ENCODE measurements at places on chromosomes 12 and 14.

DNA sequence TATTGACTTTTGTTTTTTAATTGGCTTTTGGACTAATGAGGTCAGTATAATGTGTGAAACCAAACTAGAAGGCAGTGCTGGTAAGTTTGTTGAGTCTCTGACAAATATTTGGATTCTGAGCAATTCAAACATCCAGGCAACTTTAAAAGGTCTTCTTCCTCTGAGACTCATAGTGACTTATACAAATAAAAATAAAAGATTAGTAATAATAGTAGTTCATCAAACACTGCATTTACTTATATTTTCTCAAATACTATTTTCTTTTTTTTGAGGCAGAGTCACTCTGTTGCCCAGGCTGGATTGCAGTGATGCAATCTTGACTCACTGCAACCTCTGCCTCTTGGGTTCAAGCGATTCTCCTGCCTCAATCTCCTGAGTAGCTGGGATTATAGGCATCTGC is 337.9 kb downstream of the DAD1 start:
- DNase-seq = no peak

GRCh38 chr14:91953170-91953985 is 5.9 kb upstream of the FBLN5 start:
- DNase-seq = no peak

DNA sequence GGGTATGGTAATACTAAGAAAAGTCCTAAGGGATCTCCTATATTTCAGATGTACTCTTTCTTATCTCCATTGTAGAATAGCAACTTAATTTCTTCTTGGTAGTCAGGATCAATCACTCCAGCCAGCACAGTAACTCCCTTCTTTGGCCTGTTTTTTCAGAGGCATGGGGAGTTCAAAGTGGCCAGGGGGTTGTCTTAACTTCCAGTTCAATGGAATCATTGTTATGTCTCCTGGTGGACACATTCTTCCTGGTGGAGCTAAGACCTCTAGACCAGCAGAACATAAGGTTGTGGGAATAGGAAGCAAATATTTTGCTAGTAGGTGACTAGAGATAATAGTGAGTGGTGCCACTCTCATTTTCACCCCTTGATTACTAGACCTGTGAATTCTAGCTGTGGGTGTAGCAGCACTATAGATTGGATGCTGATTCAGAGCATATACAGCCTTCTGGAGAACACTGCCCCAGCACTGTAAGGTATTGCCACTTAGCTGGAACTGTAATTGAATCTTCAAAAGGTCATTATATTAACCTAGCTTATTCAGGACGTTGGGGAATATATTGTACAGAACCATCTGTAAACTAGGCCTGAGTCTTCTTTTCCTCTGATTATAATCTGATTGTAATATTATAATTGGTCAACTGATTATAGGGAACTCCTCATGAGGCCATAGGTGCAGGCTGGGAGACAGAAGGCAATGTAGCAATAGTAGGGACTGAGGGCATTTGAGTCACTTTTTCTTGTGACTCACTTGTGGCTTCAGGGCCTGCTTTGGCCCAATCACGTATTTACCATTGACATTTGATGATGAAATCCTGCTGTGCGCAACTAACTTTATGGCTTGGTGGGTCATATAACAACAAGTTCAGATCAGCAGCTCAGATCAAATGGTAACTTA is 60.2 kb upstream of the ATP2B1 start:
- DNase-seq = no peak

DNA sequence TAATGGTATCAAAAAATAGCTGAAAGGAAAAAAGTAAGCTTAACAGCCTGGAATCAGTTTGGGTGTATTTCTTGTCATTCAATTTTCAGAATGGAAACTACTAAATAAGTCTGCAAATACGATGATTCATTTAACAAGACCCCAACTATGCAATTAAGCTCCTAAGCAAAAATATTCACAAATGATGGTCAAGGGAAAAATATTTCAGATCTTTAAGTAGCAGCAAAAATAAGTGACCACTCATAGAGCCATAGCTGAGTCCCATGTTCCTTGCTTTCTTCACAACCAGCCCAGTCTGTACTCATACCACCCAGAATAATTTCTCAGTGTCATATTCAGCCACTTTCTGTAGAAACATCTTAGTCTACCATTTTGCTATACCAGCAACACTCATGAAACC is 185.4 kb downstream of the PPM1H start:
- no peak for DNase-seq

DNA sequence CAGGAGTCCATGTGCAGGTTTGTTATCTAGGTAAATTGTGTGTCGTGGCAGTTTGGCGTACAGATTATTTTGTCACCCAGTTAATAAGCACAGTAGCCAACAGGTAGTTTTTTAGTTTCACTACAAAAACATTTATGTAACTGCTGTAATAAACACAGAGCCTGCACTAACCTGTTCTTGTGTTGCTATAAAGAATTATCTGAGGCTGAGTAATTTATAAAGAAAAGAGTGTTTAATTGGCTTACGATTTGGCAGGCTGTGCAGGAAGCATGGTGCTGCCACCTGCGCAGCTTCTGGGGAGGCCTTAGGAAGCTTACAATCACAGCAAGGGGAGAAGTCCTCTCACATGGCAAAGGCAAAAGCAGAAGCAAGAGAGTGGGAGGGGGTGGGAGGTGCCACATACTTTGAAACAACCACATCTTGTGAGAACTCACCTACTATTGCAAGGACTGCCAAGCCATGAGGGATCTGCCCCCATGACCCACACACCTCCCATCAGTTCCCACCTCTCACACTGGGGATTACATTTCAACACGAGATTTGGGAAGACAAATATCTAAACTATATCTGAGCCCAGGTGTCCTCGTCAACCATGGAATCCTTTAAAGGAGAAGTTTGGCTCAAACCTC is 266.4 kb upstream of the GRIP1 start:
- DNase-seq = no peak

Measured in esophagus squamous epithelium (tissue), 5 donors.